ENCODE measurements at places on chromosomes 3 and 15.
A peak's percentile ranks its signal among the peaks of the same experiment; 100 is the strongest.

- no peak for DNase-seq
Observed at GRCh38 chr3:34361921-34362320, 563.5 kb downstream of the PDCD6IP start.

- no peak for DNase-seq
Observed at GRCh38 chr3:33067484-33067883, 29.5 kb downstream of the GLB1 start.

- DNase-seq: no peak
Observed at GRCh38 chr3:49349348-49350114, 8.6 kb downstream of the GPX1 start.

- DNase-seq: no peak
Observed at GRCh38 chr3:197186887-197187588, 111.4 kb downstream of the DLG1 start.

GRCh38 chr3:79233431-79234060 is 534.3 kb downstream of the ROBO1 start:
- no peak for DNase-seq

DNA sequence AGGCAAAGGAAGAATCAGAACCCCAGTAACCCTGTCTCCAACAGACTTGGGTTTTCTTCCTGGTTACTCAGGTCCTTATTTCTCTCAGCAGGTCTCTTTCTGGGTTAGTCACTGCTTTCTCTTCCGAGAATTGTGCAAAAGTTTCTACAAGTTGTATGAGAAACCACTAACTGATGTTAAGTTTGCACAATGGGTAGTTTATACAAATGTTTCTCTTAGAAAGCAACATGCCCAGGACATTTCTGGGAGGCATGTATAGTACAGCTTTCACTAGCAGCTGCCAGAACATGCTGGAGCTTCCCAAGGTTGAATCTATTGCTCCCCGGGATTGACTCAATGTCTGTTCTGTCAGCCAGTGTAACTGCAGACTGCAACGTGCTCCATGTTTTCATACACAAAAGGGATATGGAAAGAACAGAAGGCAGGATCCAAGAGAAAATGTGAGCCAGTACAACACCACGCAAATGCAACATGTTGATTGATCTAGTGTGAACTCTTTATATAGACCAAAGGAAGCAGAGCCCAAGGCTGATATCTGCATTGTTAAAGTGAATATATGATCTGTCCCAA is 887.8 kb downstream of the MCTP2 start:
- no peak for DNase-seq

DNA sequence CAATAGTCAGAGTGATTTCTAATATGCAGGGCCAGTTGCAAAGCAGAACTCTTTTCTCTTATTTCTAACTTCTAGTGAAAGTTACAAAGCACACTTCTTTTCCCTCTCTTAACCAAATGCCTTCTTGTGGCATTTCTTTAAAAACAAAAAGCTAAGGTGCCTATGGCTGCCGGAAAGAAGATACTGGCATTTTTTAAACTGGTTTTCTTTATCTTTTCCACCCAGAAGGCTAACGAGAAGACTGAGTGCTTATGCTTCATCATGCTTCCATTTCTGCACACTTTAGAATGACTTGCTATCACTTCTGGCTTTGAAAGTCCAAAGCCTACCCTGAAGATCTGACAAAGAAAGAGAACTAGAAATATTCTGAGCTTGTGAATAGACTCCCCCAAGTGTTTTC is 141.3 kb downstream of the P2RY1 start:
- DNase-seq: no peak

- no peak for DNase-seq
Observed at GRCh38 chr3:195714380-195715011, 6.3 kb upstream of the MUC20 start.

DNA sequence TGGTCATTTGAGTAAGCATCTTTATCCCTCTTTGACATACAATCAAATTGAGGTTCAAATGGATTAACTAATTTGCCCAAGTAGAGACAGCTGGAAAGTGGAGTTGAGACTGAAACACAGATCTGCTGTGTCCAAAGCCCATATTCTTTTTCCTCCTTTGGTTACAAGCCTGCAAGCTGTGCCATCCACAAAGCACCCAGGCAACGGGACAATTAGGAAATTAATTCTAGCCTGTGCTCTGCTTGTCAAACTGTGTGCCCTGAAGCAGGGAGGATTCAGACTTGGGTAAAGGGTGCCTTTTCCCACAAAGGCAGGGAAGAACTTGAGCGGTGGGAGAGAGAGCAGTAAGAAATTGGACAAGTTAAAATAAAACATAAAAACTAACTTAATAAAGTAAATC is 127.9 kb downstream of the DTWD1 start:
- no peak for DNase-seq

- no peak for DNase-seq
Observed at GRCh38 chr3:158057666-158058065, 48.6 kb downstream of the SHOX2 start.

GRCh38 chr15:41048397-41048796 is 67.7 kb downstream of the INO80 start:
- no peak for DNase-seq

GRCh38 chr15:96764946-96765345 is 434.4 kb downstream of the NR2F2 start:
- no peak for DNase-seq

GRCh38 chr15:92097474-92098178 is 244.1 kb downstream of the SLCO3A1 start:
- DNase-seq: no peak

- no peak for DNase-seq
Observed at GRCh38 chr3:175956964-175957363, 1097.8 kb downstream of the NAALADL2 start.

DNA sequence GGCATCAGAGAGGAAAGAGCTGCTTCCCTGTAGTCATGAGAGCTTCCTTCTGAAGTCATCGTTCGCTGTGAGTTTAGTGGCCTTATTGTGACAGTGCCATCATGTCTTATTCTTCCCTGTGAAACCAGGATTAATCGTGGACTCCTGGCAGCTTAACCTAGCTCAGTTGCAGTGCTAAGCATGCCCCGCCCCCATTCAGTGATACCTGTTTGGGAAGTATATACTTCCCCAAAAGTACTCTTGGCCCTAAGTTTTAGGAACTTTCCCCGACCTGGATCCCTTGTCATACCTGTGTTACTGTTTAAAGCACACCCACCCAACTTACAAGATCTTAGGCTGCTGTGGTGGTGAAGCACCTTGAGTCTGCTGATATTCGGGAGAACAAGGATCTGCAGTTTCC is 32.1 kb upstream of the TIMP4 start:
- DNase-seq: no peak

GRCh38 chr3:152206243-152206760 is 62.4 kb upstream of the MBNL1 start:
- DNase-seq: no peak

DNA sequence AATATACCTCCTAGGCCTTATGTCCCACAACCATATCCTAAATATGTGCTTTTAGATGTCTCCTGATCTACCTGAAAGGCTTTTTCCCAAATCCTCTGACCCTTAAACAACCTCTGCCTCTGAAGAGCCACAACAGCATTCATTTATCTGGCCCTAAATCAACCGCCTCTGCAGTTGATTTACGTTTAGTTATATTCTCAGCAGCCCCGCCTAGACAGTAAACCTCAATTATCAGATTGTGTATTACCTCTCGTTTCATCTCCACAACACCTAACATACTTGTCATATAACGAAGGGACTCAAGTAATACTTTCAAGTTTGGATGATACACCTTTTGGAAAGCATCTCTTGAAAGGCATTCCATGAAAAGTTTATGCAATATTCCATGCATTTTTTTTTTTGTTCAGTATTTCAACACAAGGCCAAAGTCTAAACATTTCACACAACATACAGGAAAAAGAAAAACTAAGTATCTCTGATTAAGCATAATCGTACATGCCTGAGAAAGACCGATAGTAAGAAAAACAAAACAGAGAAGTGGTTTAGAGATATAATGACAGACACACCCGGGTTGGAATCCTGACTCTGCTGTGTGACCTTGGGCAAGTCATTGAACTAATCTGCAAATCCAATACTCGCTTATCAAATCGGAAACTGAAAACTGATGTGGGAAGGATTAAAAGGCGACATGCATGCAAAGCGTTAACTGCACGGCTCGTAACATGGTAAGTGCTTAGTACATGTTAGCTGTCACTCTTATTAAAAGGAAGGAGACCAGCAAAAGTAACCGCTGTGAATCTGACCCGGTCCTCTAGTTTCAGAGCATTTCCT is 778 bp downstream of the CRBN start:
- no peak for DNase-seq

DNA sequence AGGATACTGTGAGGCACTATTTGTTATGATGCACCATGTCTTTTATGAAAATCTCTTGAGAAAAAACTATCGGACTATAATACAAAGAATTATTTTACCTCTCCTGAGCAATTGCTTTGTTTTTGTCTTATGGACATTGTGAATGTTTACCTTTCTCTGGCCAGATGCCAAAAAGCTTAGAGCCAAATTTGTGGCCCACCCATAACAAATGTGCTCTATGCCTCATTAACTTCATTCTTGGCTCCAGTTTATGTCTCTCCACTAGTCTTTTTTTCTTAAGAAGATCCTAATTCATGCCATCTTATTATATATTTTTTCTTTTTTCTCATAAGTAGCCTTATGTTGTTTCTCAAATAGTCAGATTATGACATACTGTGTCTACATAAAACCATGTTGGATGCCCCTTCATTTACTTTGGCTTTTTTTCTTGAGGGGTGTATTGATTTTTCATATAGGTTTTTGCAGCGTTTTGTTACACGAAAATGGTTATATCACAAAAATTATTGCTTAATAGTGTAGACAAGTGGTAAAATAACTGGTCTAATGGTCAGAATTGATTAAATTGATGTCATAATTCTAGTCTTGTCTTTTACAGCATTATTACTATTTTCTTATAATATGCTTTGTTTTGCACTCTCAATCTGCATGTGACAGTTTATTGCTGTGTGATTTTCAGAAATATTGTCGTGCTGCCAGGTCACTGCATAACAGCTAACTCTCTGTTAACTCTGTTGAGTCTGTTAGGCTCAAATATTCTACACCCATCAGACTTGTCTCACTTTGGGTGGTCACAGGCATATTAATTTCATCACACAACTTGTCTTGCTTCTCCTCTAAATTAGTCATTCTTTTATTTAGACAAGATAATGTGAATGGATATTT is 18.2 kb downstream of the SENP8 start:
- DNase-seq: no peak

GRCh38 chr15:58460872-58461271 is 29.1 kb downstream of the LIPC start:
- no peak for DNase-seq

GRCh38 chr3:102177075-102177755 is 257.6 kb upstream of the ZPLD1 start:
- DNase-seq: no peak

DNA sequence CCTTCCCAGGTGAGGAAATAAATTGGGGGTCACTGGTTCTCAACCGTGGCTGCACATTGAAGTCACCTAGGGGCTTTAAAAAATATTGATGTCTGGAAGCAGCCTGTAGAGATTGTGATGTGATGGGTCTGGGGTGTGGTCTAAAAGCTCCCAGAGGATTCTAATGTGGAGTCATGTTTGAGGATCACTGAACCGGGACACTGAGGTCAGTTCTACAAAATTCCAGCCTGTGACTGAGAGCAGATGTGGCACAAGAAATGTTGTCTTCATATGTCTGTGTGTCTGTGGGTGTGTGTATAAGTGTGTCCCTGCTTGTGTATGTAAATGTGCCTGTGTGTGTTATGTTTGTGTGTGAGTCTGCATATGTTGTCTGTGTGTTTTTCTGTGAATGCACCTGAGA is 79.9 kb downstream of the TLE3 start:
- DNase-seq: no peak

DNA sequence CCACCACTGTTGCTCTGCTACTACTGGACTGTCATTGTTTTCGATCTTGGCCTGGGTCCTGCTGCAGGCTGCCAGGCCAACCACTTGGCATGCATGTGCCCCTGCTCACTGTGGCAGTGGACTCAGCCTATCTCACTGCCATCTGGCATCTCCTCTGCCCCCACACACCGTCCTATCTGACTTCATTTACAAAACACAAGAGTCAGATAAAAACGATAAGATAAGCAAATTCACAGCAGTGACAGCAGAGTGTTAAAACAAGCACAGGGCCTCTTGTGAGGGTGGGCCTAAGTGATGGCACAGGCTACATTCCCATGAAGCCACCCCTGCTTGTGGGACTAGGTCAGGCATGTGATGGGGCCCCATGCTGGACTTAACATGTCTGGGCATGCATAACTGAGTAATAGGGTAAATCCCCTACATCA is 68.1 kb downstream of the CRYGS start:
- DNase-seq: no peak

DNA sequence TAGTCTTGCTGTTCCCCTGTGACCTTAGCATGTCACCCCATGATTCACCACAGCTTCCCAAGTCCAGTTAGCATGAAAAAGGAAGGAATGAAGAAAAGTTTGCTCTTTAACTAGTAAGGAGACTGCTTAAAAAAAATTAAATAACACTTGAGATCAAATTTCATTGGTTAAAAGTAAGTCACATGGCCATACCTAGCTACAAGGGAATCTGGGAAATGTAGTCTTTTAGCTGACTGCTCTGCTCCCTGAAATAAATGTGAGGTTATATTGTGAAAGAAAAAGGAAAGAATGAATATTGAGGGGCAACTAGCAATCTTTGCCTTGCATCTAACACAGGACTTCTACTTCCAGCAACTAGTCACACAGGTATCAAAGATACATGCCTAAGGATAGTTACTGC is 84.7 kb upstream of the LRRN1 start:
- DNase-seq: no peak

DNA sequence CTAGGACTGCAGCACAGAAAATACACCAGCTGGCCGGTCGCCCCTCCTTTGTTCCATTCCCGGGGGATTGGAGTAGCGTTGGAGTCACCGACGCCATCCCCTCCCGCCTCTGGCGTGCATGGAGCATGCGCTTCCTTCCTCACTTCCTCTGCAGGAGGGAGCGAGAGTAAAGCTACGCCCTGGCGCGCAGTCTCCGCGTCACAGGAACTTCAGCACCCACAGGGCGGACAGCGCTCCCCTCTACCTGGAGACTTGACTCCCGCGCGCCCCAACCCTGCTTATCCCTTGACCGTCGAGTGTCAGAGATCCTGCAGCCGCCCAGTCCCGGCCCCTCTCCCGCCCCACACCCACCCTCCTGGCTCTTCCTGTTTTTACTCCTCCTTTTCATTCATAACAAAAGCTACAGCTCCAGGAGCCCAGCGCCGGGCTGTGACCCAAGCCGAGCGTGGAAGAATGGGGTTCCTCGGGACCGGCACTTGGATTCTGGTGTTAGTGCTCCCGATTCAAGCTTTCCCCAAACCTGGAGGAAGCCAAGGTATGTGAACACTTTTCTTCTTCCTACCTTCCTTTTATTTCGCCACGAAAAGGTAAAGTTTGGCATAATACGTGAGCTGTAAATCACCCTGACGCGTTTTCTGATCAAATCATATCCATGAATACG is at the start of gene SCG3:
Gene SCG3 (plus strand): TSS at position 201 of the 661 bp plus-strand sequence. CDS start 253 bp downstream, at position 454.
- DNase-seq: peak; percentile 15

GRCh38 chr15:78104566-78105475 is 12.5 kb downstream of the SH2D7 start:
- no peak for DNase-seq

DNA sequence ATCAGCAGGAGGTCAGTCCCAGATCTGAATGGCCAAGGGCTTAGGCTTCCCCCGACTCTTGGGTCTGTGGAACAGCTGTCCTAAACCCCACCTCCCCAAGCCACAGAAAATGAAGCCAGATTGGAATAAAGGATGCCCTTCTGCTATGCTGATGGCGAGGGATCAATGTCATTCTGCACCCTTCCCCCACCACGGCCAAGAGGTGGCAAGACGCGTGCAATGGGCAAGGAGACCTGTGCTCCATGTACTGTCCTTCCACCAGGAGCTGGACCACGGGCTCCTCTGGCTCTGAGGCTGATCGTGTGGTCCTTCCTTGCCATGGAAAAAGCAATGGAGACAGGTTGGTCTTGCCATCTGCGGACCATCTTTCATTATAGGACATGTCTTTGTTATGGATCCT is 32.6 kb upstream of the TBC1D21 start:
- DNase-seq: no peak
